ENCODE measurements at places on chromosomes 16 and 17. TPM values are rescaled to one million over a fixed set of nuclear protein-coding genes. Genes with fewer than 3 reads are reported as not detected.

DNA sequence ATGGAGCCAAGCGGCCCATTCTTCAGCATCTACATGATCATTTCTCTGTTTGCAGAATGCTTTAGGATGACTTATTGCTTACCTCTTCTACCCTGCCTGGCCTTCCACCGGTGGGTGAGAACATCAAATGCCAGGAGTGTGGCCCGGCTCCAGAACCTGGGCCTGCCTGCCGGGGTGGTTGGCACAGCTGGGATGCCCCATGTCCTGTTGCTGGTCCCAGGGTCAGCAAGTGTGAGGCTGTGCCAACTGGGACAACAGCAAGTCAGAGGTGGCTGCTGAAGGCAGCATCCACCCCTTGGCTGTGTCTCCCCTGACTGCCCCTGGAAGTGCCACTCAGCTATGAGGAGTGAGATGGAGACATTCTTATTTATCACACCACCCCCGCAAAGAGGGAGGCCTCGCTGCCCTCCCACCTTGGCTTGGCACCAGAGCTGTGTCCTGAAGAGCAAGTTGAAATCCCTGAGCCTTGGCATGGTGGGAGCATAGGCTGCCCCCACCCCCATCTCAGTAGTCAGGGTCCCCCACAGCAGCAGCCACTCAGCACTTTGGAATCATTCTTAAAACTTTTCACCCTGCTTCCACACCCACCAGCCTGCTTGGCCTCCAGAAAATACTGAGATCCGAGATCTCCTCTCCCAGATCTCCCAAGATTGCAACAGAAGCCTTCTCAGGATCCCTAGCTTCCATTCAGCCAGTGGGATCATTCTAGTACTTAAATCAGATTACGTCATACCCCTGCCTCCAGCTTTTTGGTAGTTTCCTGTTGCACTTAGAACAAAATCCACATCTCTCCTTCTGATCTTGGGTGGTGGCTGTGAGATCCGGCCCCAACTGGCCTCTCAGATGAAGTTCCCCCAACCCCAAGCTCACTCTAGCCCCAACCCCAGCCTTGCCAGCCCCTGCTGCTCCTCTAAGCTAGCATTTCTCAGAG lies 127.5 kb downstream of the SOCS1 start:
- DNase-seq, result peak; percentile 34

DNA sequence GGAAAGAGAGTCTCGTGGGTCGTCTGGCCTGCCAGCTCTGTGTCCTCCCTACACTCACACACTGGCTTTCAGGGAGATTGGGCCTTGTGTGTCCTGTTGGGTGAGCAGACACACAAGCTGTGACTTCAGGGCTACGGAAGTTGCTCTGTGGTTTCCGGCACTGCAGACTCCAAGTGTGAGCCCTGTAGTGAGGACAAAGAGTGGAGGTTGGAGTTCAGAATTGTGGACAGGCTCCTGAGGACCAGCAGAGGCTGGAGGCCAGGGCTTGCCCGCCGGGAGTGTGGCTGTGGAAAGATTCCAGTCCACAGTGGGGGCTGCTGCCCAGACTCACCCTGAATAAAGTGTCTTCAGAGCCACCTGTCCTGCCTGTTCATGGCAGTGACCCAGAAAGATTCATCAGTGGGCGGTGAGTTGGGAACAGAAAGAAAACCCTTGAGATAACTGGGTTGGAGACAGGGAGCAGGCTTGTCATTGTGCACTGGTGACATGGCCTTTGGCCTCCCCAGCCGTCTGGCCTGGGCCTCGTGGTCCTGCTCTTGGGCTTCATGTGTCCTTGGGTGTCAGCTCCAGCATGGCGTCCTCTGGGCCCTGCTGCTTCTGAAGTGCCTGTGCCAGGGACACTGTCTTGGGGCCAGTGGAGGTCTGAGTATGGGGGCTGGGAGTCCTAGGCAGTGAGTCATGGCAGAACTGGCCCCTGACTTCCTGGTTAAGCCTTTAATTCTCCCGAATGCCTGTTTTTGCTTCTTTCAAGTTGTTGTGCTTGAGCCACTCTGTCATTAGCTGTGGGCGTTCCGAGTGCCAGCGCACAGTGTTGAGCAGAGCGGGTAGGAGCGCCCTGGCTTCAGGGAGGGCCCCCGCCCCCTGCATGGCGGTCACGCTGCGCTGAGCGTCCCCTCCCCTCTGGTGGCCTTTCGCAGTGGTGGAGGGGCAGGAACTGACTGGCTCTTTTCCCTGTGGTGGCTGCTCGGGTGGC lies 19.9 kb upstream of the ZNF750 start:
- no peak for DNase-seq

- no peak for DNase-seq
These were observed 79.2 kb downstream of the SLC39A11 start for GRCh38 chr17:73013301-73013700.

DNA sequence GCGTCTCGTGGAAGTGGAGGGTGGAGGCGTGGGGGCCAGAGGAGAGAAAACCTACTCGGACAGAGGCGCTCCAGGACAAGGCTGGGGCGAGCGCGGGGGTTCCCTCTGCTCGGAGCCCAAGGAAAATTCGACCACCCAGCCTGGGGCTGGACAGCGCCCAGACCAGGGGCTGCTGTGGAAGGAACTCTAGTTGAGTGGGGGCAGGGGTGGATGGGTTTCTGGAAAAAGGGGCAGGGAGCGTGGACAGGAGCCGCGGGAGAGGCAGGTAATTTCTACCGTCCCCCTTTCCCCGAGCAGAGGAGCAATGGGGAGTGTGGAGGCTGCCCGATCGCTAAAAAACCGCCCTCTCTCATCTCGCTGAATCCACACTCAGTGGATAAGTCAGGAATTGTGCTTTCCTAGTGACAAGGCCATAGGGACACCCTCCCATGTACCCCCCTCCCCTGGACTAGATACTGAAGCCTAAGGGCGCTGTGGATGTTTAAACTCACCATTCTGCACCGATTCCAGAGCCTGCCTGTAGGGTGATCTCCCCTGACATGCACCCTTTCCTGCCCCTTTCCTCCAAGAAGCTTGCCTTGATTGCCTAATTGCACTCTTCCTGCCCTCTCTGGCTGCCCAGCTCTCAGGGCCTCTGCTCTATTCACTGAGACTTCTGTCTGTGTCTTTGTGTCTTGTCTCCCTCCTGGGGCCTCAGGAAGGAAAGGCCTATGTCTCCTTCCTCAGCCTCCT lies 90.7 kb upstream of the TMEM97 start:
- peak; percentile 16 for DNase-seq

DNA sequence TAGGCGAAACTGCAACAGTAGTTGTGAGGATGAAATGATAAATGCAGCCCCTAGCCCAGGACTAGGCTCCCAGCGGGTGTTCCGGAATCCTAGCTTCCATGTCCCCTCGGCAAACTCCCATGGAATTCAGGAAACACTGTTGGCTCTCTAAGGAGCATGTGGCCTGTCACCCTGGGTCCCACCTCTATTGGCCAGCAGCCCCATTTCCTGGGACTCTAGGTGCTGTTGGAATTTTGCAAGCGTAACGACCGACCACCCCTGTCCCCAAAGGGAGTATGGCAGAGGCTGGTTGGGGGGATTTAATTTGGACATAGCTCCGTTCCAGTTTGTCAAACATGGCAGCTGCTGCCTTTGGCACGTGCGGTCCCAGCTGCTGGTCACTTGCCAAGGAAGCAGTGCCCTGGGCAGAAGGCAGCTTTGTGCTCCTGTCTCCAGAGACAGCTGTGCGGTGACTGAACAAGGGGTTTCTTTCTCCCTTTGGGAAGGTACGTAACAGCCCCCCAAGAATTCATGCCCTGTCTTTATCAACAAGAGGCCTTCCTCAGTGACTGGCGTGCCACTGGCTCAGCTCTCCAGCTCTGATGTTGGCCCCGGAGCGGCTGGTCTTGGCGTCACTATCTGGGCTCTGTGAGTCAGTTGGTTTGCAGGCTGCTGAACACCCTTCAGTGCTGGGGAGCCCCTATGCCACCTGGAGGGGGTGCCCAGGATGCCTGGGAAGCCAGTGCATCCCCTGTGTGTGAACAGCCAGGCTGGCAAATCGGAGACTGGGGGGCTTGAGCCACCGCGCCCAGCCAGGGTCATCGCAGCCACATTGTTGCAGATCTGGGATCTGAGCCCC lies 235.2 kb upstream of the TNRC6C start:
- no peak for DNase-seq

DNA sequence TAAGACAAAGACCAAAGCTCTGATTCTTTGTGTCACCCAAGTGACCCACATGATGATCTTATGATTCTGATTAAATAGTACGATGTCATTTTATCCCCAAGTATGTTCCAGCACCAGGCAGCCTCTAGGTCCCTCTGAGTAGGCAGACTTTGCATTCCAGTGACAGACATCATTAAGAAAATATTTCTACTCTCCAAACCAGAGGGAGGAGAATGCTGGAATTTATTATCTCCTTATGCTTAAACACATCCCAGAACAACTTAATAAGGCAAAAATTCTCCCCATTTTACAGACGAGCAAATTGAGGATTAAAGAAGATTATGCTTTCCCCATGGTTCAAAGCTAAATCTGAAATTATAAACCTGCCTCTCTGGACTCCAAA lies 192.8 kb upstream of the CDH11 start:
- DNase-seq, result no peak

DNA sequence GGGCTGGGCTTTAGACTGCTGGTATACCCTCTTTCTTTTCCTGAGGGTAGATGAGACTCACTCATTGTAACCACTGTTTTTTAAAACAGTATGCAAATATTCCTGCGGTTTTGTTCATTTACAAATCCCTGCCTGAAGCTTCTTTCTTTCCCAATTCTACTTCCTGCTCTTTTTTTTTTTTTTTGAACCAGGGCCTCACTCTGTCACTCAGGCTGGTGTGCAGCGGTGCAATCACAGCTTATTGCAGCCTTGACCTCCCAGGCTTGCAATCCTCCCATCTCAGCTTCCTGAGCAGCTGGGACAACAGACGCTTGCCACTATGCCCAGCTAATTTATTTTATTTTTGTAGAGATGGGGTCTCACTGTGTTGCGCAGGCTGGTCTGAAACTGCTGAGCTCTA lies 8.0 kb upstream of the SULT1A1 start:
- DNase-seq, result no peak

- DNase-seq, result peak; percentile 31
These were observed 171.0 kb downstream of the MAF start for GRCh38 chr16:79429381-79430190.

- no peak for DNase-seq
These were observed 4.9 kb downstream of the DPEP1 start for GRCh38 chr16:89618109-89618998.

GRCh38 chr16:60060731-60061130 lies 1326.6 kb upstream of the GOT2 start:
- no peak for DNase-seq

DNA sequence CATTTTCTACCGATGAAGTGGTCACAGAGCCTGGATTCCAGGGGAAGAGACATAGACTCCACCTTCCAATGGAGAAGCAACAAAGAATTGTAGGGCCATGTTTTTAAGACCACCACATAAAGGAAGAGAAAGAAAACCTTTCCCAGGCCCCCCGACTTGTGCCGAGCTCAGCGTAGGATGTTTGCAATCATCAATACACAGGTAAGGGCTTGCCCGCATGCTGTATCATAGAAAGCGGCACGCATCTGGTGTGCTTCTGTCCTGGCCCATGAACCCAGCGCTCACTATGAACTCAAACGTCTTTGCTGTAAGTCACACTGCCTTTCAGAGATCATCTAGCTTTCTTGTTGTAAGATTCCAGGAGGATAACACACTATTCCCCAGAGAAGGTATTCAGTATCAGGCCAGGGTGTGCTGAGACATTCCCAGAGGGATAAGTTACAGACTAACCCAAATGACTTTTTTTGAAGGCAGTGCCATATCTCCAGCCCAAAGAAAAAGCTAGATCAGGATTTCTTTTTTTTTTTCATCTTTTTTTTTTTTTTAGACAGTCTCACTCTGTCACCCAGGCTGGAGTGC lies 79.5 kb upstream of the RPL38 start:
- DNase-seq, result no peak

GRCh38 chr17:1331708-1332107 lies 52.2 kb downstream of the TRARG1 start:
- DNase-seq, result no peak

- no peak for DNase-seq
These were observed 337.5 kb downstream of the NPIPA8 start for GRCh38 chr16:17998996-17999395.

SECTM1 gene
- 5.9 TPM for total RNA-seq

ABCA10 gene
- 13.6 TPM for total RNA-seq

IL21R gene
- 0.31 TPM for total RNA-seq

TMEM204 gene
- total RNA-seq, result 21.4 TPM

KRT40 gene
- total RNA-seq, result 0.16 TPM

MYL4 gene
- 7.6 TPM for total RNA-seq

All from testis (tissue), 5 donors.